Stimulated activated naive CD4-positive, alpha-beta T cell (primary cell): ENCODE measurements at places on chromosomes 4 and X.

- DNase-seq: no peak
These were observed at the start of gene KDR for GRCh38 chr4:55125087-55125721. Gene KDR (minus strand): TSS chr4:55125595. CDS start chr4:55125293, 302 bp downstream.

DNA sequence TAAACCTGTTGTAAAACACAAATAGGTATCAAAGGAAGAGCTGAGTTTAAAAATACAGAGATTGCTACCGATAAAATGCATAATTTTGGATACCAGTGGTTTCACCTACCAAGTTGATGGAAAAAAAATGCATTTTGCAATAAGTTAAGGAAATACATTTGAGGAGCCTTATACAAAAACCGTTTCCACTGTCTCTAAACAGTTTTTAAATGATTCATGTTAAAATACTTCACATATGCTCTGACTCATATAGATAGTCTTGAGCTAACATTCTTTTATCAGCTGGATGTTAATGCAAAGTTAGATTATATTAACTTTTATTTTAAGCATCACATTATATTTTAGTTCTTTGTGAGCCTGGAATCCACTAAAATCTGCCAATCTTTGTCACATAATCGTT, 50.6 kb upstream of the ANKRD17 start:
- DNase-seq: no peak

DNA sequence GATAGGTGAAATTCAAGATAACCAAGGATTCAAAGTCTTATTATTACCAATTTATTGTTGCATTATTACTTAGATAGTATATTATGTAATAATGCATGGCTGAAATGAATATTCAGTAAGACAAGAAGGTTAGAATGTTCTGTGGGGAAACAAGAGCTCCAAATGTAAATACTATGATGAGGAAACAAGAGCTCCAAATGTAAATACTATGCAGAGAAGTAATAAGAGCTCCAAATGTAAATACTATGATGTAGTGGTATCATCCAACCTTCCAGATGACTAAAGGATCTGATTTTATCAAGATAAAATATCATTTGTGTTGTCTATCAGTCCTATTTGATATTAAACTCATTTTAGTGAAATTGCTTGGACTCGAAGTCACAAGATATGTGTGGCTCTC, 82.2 kb upstream of the PCDH18 start:
- DNase-seq: no peak

DNA sequence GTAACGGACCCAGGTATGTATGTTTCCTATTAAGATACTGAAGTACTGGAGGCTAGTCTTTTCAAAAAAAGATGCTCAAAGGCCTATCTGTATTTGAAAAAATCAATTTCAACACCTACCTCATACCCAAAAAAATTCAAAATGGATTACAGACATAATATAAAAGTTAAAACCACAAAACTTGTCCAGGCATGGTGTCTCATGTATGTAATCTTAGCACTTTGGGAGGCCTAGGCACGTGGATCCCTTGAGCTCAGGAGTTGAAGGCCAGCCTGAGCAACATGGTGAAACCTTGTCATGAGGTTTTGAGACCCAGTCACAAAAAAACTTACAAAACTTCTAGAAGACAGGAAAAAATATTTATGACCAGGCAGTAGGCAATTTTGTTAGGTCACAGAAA, 16.7 kb downstream of the RBMX start:
- no peak for DNase-seq

DNA sequence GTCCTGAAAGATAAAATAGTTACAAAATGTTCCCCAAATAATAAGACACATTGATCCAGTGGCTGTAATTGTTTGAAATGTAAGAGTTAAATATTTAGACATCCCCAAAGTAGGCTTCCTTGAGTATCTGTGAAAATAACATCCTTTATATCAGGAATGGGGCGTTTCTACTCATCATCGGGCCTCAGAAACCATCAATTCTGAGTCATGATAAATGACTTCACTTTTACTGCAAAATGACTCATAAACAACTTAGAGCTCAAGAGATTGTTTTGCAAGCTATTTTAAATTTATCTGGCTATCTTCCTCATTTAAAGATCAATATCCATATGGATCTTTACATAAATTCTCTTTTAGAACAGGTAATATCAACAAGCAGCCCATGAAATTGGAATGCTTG, 369.4 kb upstream of the CNKSR2 start:
- no peak for DNase-seq

DNA sequence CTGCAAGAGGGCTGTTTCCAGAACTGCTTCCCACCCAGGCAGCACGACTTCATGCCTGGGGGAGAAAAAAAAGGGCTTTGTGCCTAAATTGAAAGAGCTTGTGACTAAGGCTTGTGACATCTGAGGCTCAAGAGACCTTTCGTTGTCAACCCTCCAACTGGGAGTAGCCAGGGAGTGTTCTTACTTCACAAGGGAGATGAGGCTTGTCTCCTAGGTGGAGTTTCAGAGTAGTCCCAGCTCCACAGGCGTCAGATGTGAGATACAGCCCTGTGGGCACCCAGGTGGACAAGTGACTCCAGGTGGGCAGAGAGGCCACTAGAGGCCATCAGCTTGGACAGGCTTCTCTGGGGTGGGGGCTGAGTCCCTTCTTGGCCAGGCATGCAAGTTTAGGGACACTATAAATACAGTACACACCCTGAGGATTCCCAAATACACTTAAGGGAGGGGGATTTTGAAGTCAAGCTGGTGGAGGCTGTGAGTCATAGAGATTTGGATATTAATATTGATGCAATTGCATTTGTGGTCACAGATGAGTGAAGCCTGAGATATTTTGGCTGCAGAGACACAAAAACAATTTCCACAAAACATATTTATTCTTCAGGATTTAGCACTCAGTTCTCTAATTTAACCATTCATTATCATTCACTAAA, 40.1 kb upstream of the SETD7 start:
- DNase-seq: no peak

DNA sequence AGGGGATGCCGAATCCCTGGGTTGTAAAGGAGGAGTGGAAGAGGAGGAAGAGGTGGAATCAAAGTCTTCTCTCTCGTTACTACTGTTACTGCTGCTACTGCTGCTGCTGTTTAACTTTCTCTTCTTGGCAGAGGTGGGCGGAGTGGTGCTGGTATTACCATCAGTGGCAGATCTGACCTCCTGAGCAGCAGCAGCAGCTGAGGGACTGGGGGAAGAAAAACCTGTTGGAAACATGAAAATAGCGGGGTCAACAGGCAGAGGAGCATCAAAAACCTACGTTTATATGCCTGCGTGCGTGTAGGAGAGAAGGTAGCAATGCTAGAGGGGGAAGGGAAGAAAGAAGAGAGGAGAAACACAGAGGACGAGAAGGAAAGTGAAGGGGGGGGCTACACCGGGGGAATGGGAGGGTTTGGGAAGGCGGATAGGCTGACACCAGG, 339 bp downstream of the CUL4B start:
- no peak for DNase-seq

GRCh38 chr4:25862411-25863346, at the start of gene SEL1L3:
Gene SEL1L3 (minus strand): TSS chr4:25862988. CDS start chr4:25862836, 152 bp downstream.
- peak; percentile 19 for DNase-seq

DNA sequence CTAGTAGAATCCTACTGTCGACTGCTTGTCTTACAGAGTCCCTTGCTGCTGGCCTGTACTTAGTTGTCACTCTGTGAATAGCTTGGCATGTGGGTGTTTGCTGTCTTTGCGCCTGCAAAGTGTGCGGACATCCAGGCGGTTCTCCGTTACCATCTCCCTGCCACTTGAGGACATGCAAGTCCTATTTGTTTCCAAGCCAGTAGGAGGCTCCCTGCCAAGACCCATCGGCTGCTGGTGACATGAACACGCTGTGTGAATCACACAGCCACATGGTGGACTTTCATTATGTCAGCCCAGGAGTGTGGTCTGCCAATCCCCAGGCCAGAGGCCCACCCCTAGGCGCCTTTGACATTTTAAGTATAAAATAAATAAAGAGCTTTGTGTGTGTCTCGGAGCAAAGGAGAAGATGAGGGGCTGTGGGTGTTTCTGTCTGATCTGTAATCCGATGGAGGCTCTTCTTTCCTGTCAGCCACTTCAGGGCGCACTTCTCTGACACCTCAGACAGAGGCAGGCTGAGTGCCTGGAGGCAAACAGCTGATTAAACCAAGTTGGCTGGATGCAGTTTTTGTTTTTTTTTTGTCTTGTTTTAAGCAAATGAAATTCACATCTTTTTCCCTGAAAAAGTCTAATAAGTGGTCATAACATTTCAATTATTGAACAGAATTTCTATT, 51.5 kb downstream of the ALPK1 start:
- DNase-seq: no peak
